ENCODE measurements at places on chromosomes 1 and 21.

- DNase-seq, result no peak
Measured at GRCh38 chr1:99955375-99955774, 14.4 kb upstream of the SLC35A3 start.

DNA sequence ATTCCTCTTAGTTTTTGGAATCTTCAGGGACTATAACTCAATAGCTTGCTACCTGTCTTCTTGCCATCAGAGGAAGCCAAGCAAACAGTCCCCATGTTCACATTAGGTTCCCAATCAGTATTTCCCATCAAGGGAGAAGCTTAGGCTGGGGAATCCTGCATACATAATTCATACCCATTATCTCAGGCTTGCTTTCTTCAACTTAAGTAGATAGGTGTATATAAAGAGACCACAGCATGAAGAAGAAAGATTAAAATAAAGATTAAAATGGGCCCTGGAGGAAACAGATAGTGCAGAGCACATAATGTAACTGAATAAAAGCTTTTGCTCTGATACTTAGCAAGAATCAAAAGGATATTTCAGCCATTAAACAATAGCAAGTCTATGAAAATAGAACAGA, 29.0 kb upstream of the KCNK1 start:
- no peak for DNase-seq

DNA sequence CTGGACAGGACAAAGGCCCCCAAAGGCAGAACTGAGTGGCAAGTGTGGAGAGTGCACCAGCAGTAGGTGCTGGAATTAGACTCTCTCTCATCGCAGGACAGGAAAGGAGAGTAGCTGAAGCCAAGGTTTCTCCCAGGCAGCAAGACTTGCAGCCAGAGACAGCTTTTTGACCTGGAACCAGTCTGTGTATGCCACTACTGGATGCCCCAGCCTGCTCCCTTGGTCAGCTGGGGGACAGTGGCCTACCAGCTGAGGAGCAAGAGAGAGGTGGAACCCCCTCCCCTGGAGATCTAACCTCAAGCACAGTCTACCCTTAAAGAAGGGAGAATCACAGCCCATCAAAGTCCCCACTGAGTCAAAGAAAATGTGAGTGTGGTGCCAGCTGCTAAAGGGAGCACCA, 375.7 kb downstream of the KCNH1 start:
- DNase-seq, result no peak

GRCh38 chr1:242205622-242206489, 207.0 kb upstream of the MAP1LC3C start:
- peak; percentile 95 for DNase-seq

GRCh38 chr1:154996966-154997701, 3.7 kb downstream of the LENEP start:
- DNase-seq, result no peak

DNA sequence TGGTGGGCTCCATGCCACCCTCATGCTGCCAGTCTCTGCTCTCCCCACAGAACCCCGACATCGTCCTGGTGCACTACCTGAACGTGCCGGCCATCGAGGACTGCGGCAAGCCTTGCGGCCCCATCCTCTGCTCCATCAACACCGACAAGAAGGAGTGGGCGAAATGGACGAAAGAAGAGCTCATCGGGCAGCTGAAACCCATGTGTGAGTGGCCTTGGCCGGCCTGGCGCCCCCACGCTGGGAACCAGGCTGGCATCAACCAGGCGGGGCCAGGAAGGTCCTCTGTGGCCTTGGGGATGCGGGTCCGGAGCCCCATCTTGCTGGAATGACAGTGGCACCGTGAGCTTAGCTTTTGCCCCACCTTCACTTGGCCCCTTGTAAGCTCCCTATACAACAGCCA, 130.7 kb upstream of the VAMP3 start:
- DNase-seq, result no peak

GRCh38 chr1:229436201-229436600, 2.3 kb upstream of the ACTA1 start:
- DNase-seq, result no peak

GRCh38 chr1:199733125-199733524, 294.4 kb upstream of the NR5A2 start:
- DNase-seq, result no peak

DNA sequence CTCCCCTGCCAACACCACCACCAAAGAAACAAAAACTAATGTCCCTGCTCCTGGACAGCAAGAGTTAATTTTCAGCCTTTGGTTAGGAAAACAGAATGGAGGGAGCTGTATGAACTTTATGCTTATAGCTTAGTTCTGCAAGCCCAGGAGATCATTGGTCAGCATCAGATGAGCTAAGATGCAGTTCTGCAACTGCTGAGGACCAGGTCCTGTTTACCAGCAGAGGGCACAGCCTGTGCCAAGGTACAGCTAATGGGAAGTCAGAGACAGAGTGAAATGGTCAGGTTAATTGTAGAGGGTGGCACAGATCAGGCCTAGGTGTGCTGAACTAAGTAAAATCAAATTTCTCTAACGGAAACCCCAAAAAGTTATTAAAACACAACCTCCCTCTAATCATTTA, 161.3 kb downstream of the ROR1 start:
- DNase-seq, result no peak

DNA sequence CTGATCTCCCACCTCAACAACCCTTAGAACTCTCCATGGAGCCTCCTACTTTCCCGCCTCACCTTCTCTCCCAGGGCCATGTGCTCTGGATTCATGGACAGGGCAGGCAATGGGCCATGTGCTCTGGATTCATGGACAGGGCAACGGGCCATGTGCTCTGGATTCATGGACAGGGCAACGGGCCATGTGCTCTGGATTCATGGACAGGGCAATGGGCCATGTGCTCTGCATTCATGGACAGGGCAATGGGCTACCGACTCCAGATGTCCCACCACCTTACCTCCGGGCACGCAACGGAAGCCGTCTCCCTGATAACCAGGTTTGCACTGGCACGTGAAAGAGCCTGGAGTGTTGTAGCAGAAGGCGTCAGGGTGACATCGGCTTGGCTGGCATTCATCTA, 53.2 kb downstream of the NID1 start:
- no peak for DNase-seq
